Esophagus mucosa (tissue), 1 donor: ENCODE measurements at places on chromosomes 12 and 14. TPM values are rescaled to one million over a fixed set of nuclear protein-coding genes. Genes with fewer than 3 reads are reported as not detected.

Gene KCNJ8
- total RNA-seq: 1.1 TPM

Gene CCDC177
- total RNA-seq: not detected

Gene RNF212B
- total RNA-seq: not detected

DNA sequence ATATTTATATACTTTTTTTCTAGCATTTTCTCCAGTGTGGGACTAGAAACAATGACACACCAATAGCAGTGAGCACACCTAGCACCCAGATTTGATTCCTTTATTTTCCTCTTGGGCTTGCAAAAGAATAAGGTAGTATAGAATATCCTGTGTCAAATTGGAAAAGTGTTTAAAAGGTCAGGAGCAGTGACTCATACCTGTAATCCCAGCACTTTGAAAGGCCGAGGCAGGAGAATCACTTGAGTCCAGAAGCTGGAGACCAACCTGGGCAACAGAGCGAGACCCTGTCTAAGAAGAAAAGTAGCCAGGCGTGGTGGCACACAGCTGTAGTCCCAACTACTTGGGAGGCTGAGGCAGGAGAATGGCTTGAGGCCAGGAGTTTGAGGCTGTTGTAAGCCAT is 53.8 kb upstream of the SGPP1 start:
- ATAC-seq: no peak

DNA sequence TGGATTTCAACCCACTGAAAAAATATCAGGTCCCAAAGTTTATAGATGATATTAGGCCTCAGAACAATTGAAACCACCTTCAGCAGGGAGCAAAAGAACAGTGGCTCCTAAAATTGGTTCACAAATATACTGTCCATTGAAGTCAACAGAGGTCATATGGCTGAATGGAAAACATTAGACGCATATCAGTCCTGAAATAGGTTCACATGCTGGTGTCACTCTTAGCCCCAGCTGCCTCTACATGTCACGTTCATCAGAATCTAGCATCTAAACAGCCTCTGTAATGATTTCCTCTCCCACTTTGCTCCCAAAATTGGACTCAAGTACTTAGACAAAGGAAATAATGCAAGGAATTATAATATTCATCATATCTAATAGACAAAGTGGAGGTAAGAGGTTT is 8.7 kb downstream of the FLRT2 start:
- no peak for ATAC-seq
